ENCODE measurements at places on chromosomes 7 and 10. TPM values are rescaled to one million over a fixed set of nuclear protein-coding genes. Genes with fewer than 3 reads are reported as not detected.

DNA sequence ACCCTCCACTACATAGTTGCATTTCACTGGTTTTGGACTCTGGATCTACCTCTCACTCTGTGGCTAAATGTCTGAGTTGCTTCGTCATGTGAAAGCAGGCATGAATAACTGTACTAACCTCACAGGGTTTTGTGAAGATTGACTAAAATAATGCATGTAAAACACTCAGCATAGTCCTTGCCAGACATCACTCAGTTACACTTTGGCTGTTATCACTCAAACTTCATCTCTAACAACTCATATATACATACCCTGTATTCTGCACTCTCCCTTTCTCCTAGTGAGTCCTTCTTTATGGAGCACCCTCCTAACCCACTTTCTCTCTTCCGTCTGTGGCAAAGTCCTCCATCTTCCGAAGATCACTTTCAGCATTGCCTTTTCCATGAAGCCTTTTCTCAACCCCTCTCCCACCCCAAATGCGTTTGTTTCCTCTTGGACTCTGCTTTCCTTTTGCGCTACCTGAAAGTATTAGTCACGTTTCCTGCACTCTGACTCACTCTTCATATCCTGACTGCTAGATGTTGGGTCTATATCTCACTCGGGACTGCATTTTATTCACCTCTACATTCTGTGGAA lies 72.6 kb downstream of the OSBPL3 start:
- DNase-seq = peak; percentile 53

DNA sequence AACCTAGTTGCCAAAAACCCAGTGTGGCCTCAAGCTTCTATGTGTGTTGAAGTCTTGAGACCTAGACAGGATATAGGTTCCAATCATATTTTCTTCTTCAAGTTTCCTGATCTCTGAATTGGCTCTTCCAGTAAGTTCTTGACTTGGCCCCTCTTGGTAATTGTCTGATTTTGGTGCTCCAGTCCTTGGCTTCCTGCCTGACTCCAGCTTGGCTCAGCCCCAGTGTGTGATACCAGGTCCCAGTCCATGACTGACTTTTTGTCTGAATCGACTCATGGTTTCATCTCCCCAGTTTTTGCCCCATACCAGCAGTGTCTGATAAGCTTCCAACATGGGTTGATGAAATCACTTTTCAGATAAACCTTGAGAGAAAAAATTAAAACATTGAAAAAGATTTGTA lies 72.3 kb downstream of the FAS start:
- DNase-seq = no peak

DNA sequence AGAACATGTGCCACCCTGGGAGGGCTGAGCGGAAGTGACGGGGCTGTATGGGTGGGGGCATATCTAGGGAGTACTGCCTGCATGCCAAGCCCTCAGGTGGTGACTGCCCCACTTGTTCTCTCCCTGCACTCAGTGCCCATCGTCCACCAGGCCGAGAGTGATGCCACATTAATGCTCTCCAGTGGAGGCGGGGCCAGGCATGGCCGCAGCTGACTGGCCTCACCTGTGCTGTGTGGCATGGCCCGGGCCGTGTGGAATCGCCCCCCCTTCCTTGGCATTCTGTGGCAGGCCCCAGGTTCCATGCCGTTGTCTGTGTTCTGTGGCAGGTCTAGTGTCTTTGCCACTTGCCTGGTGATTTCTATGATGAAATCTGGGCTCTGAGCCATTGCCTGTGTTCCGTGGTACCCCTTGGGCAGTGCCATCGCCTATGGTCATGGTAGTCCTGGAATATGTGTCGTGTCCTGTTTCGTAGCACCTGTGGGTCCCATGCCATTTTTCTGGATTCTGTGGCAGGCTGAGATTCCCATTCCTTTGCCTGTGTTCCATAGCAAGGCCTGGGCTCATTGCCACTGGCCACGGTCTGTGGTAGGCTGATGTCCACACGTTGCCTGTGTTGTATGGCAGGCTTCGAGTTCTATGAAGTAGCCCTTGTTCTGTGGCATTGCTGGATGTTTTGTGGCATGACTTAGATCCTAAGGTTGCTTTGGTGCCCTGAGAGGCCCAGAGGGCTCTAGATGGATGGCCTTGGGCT lies 8.9 kb downstream of the FLNC start:
- DNase-seq = no peak

- no peak for DNase-seq
Measured at GRCh38 chr7:74027683-74028320, at the start of gene ELN. Gene ELN (plus strand): TSS chr7:74028173. CDS start chr7:74028188, 15 bp downstream.

DNA sequence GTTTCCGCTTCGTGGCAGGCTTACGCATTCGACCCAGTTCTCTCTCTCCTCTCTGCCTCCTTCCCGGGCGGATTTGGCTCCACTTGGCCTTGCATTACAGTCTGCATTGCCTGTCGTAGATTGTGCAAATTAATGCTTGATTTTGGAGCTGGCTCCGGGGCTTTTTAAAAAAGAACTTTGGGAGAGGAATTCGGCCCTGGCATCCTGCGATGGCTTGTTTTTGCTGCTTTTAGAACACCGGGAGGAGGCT lies 767 bp downstream of the EIF4EBP2 start:
- no peak for DNase-seq

PAPOLB gene
- polyA plus RNA-seq = not detected

DNA sequence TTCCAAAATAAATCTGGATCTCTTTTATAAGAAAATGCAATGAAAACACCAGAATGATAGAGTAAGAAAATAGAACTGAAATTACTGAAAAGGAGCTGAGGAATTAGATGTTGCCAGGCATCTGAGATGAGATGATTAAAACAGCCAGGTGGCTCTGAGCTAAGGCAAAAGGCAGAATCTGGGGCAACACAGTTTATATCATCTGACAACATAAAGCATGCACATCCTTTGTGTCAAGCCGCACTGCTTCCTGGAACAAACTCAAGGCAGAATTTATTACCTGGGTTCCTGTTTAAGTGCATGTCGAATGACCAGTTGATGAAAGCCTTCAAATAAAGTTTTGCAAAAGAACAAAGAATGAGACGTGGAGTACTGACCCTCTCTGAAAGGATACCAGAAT lies 247.0 kb downstream of the SNX10 start:
- no peak for DNase-seq

AUTS2 gene
- polyA plus RNA-seq = 2.8 TPM

CYP3A7 gene
- polyA plus RNA-seq = not detected
